ENCODE measurements at places on chromosomes 1 and 21.

GRCh38 chr1:172427191-172427590 is 6.7 kb downstream of the C1orf105 start:
- H3K27ac ChIP-seq, result no peak overlapping the region
- DNase-seq, result no peak
- peaks cover 8% of the 10 kb centered on the region for H3K36me3 ChIP-seq
- peaks cover 25% of the 10 kb centered on the region for H3K4me1 ChIP-seq
- no peak overlapping the region for H3K4me3 ChIP-seq

GRCh38 chr1:221182791-221183533 is 303.7 kb downstream of the HLX start:
- H3K36me3 ChIP-seq, result no peaks in the 10 kb centered on the region
- no peak overlapping the region for H3K27ac ChIP-seq
- H3K4me1 ChIP-seq, result no peaks in the 10 kb centered on the region
- H3K4me3 ChIP-seq, result no peak overlapping the region
- no peak for DNase-seq

GRCh38 chr1:213327017-213327667 is 276.1 kb downstream of the RPS6KC1 start:
- H3K36me3 ChIP-seq, result no peaks in the 10 kb centered on the region
- no peak overlapping the region for H3K27ac ChIP-seq
- no peaks in the 10 kb centered on the region for H3K4me1 ChIP-seq
- DNase-seq, result no peak
- no peak overlapping the region for H3K4me3 ChIP-seq

DNA sequence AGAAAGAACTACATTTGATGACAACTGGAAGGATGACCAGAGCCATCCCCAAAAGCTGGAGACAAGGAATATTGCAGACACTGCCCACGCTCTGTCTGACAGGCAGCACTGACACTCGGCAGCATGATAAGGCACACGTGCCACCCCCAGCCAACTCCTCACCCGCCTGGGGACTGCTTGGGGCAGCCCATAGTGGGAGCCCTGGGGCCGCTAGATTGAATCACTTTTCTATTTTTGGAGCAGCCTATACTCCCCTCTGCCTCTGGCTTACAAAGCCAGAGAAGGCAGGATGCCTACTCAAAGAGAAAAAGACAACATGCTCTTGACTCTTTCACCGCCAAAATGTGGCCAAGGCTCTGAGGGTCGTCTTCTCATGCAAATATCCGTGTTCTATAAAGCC is 1.3 kb downstream of the SMG5 start:
- peak overlapping the region; percentile 97 for H3K4me3 ChIP-seq
- no peaks in the 10 kb centered on the region for H3K27me3 ChIP-seq
- H3K27ac ChIP-seq, result peak overlapping the region; percentile 94
- H3K36me3 ChIP-seq, result peaks cover 32% of the 10 kb centered on the region
- DNase-seq, result peak; percentile 49
- H3K4me1 ChIP-seq, result peaks cover 38% of the 10 kb centered on the region

GRCh38 chr1:196302420-196302819 is 305.8 kb downstream of the KCNT2 start:
- no peak for DNase-seq
- no peak overlapping the region for H3K4me3 ChIP-seq
- H3K27me3 ChIP-seq, result no peaks in the 10 kb centered on the region
